ENCODE measurements at places on chromosomes 11 and 22. TPM values are rescaled to one million over a fixed set of nuclear protein-coding genes. Genes with fewer than 3 reads are reported as not detected.

The B4GALNT4 gene
- total RNA-seq = 0.78 TPM

The E2F8 gene
- not detected for total RNA-seq

The CLDN5 gene
- 68.0 TPM for total RNA-seq

The OR52I2 gene
- not detected for total RNA-seq

The MRGPRD gene
- not detected for total RNA-seq

The TMPRSS6 gene
- not detected for total RNA-seq

The PNPLA5 gene
- total RNA-seq = not detected

The TCN2 gene
- total RNA-seq = 82.0 TPM

The PLAAT5 gene
- total RNA-seq = 1.8 TPM

The SHANK2 gene
- total RNA-seq = 0.99 TPM

The POU2F3 gene
- not detected for total RNA-seq

The RGL4 gene
- not detected for total RNA-seq

The CARD18 gene
- total RNA-seq = not detected

The CEP57 gene
- total RNA-seq = 23.6 TPM

The SEC14L6 gene
- total RNA-seq = 0.56 TPM

The ANO3 gene
- total RNA-seq = 0.71 TPM

The KIRREL3 gene
- not detected for total RNA-seq

The ASRGL1 gene
- total RNA-seq = 20.2 TPM

The ISX gene
- total RNA-seq = not detected

The ANKK1 gene
- total RNA-seq = 0.68 TPM

The ENTHD1 gene
- total RNA-seq = not detected

The FIBIN gene
- total RNA-seq = 153 TPM

The CCDC117 gene
- total RNA-seq = 18.4 TPM

The DSCAML1 gene
- 0.21 TPM for total RNA-seq

The P2RY2 gene
- total RNA-seq = 5.7 TPM

The BACE1-AS gene
- total RNA-seq = 7.8 TPM

The KIAA0930 gene
- 76.9 TPM for total RNA-seq

The MS4A7 gene
- 41.8 TPM for total RNA-seq

The MN1 gene
- total RNA-seq = 30.1 TPM

The HPX gene
- 2.9 TPM for total RNA-seq

The SLC7A4 gene
- total RNA-seq = not detected

The GAL3ST3 gene
- 1.1 TPM for total RNA-seq

The SLC22A12 gene
- total RNA-seq = not detected

The VPREB1 gene
- total RNA-seq = not detected

The FAM180B gene
- 3.4 TPM for total RNA-seq

The TMEM191B gene
- total RNA-seq = not detected

The MS4A8 gene
- not detected for total RNA-seq

The NRIP3 gene
- total RNA-seq = 2.1 TPM

The RFPL2 gene
- total RNA-seq = not detected

The OR2D2 gene
- 1.3 TPM for total RNA-seq

The SNX32 gene
- total RNA-seq = 0.81 TPM

The SESN3 gene
- total RNA-seq = 41.3 TPM

The WNT11 gene
- total RNA-seq = 35.1 TPM

The C11orf86 gene
- not detected for total RNA-seq

The B3GAT1 gene
- total RNA-seq = 0.71 TPM

The CBLIF gene
- total RNA-seq = 1.8 TPM

The PGR gene
- total RNA-seq = 25.2 TPM

The KCNJ5 gene
- total RNA-seq = 3.5 TPM

The MPZL2 gene
- 58.1 TPM for total RNA-seq

The CACNA1I gene
- 0.21 TPM for total RNA-seq

The MPPED1 gene
- total RNA-seq = not detected

The PRPF19 gene
- total RNA-seq = 42.0 TPM

The KRTAP5-9 gene
- not detected for total RNA-seq

The INSC gene
- total RNA-seq = not detected

The MGAT3 gene
- total RNA-seq = 1.1 TPM

The LRRC32 gene
- 214 TPM for total RNA-seq

The MRTFA gene
- total RNA-seq = 129 TPM

The DEPDC7 gene
- 1.1 TPM for total RNA-seq

The SNRPD3 gene
- 98.0 TPM for total RNA-seq

The F2 gene
- total RNA-seq = not detected

All from thoracic aorta (tissue), 2 donors.